ENCODE measurements at places on chromosomes 4 and X.

DNA sequence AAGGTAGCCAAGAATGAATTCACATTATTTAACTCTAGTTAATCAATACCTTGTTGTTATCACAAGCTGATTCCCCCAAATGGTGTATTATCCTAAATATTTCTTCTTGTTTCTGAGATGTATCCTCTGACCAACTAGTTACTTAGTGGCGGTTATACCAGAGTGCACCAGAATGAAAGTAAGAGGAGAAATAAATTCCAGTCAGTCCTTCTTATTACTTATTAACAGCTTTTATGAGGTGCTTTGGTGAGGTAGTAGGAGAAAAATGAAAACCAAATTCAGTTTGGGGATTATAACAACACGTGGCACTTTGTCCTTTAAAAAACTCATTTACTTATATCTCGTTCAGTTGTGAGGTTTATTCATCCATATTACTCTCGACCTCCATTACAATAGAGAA, 101.9 kb downstream of the AMMECR1 start:
- no peak for DNase-seq

GRCh38 chr4:104747635-104748034, 252.9 kb upstream of the CXXC4 start:
- DNase-seq: peak; percentile 9

- no peak for DNase-seq
Measured at GRCh38 chr4:8855818-8856245, 15.8 kb downstream of the HMX1 start.

GRCh38 chr4:2245787-2246275, 3.9 kb upstream of the HAUS3 start:
- DNase-seq: no peak

GRCh38 chrX:109873983-109874382, 128.9 kb upstream of the TMEM164 start:
- no peak for DNase-seq

DNA sequence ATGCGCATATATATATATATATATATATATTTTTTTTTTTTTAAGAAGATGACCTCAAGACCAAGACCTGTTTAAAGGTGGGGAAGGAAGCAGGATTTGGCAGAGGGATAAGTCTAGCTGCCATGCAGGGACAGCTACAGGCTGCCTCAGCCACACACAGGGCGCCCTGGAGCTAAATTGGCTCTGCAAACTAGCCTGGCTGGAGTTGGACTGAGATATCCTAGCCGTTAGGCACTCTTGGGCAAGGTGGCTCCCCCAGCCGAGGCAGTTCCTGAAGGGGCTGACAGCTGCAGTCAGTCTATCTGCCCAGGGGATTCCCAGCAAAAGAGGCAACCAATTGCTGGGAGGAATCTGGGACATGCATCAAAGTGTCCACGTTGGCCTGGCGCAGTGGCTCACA, 21.9 kb downstream of the TRIML1 start:
- DNase-seq: no peak

GRCh38 chrX:2596045-2596444, 95.0 kb upstream of the CD99 start:
- DNase-seq: no peak

GRCh38 chr4:5422195-5422594, 286.2 kb downstream of the EVC2 start:
- DNase-seq: no peak

GRCh38 chr4:898869-899555, 33.1 kb downstream of the GAK start:
- no peak for DNase-seq
